Pancreas (tissue), 10 donors: ENCODE measurements at places on chromosomes 11 and 22.

GRCh38 chr11:65593518-65594414 lies 1.8 kb downstream of the KCNK7 start:
- peaks cover 13% of the 10 kb centered on the region for H3K36me3 ChIP-seq
- H3K4me1 ChIP-seq: no peaks in the 10 kb centered on the region
- DNase-seq: peak; percentile 75
- H3K27me3 ChIP-seq: no peaks in the 10 kb centered on the region

DNA sequence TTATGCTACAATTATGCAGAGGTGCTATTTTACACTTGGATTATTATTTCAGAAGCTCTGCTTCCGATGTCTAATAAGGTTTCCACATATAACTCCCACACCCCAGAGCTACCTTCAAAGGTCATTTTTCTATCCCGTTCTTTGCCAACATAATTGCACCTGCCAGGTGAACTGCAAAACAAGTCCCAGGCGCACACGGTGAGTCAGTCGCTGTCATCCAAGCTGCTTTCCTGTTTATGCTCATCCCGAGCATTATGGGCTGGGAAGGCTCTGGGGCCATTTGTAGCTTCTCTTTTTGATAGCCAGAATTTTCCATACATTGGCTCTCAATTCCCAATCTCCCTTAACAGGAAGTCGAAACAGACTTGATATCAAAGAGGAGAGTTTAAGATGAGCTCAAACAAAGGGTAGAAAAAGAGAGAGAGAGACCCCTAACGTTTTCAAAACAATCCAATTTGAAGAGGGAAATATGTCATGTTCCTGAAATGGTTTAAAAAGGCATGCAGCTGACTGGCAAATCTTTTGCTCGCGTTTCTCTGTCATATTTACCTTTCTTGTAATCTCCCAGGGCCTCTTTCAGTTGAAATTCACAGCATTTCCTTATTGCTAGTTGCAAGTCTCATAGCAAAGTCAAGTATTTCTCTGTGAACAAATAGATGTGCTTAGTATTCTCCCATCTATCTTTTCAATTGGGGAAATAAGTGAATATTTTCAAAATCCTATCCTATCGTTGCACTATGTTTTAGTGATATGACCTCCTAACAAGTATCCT lies 815.9 kb downstream of the KCNA4 start:
- H3K4me3 ChIP-seq: no peak overlapping the region
- no peak overlapping the region for H3K27ac ChIP-seq
- H3K36me3 ChIP-seq: no peaks in the 10 kb centered on the region
- no peaks in the 10 kb centered on the region for H3K27me3 ChIP-seq
- H3K4me1 ChIP-seq: no peaks in the 10 kb centered on the region
- no peak for DNase-seq

- no peak overlapping the region for H3K4me3 ChIP-seq
- no peaks in the 10 kb centered on the region for H3K4me1 ChIP-seq
- H3K36me3 ChIP-seq: no peaks in the 10 kb centered on the region
- no peaks in the 10 kb centered on the region for H3K27me3 ChIP-seq
- H3K27ac ChIP-seq: no peak overlapping the region
Measured at GRCh38 chr11:75413864-75414263, 14.5 kb downstream of the RPS3 start.

DNA sequence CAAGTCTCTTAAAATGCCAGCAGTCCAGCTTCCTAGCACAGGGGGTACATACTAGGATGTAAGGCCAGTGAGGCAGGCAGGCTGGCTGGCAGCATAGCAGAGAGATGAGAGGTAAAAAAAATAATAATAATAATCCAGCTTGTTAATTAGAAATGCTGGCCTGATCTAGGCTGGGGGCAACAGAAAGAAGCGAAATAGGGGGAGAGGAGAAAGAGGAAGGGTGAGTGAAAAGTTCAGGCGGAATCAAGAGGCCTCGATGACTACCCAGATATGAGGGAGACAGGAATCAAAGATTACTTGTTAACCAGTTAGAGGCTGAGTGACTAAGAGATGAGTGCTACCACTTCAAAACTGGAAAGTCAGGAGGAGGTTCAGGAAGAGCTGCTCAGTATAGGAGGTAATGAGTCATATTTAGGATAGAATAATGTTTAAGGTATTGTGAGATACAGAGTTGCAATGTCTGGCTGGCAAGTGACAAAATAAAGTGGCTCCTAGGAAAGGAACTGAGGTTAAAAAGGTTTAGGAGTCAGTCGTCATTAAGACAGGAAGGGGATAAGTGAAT lies 2.8 kb downstream of the ALKBH8 start:
- no peaks in the 10 kb centered on the region for H3K4me1 ChIP-seq
- H3K36me3 ChIP-seq: no peaks in the 10 kb centered on the region
- H3K4me3 ChIP-seq: no peak overlapping the region
- no peak overlapping the region for H3K27ac ChIP-seq

GRCh38 chr11:91163619-91164451 lies 941.0 kb upstream of the CHORDC1 start:
- H3K4me1 ChIP-seq: no peaks in the 10 kb centered on the region
- H3K27ac ChIP-seq: no peak overlapping the region
- H3K27me3 ChIP-seq: no peaks in the 10 kb centered on the region
- H3K36me3 ChIP-seq: no peaks in the 10 kb centered on the region
- DNase-seq: no peak
- H3K4me3 ChIP-seq: no peak overlapping the region
